Left ventricle myocardium superior (tissue), 1 donor: ENCODE measurements at places on chromosomes 7 and 10.
A peak's percentile ranks its signal among the peaks of the same experiment; 100 is the strongest.

- peak; percentile 53 for DNase-seq
These were observed 248.8 kb upstream of the PTN start for GRCh38 chr7:137592232-137592896.

DNA sequence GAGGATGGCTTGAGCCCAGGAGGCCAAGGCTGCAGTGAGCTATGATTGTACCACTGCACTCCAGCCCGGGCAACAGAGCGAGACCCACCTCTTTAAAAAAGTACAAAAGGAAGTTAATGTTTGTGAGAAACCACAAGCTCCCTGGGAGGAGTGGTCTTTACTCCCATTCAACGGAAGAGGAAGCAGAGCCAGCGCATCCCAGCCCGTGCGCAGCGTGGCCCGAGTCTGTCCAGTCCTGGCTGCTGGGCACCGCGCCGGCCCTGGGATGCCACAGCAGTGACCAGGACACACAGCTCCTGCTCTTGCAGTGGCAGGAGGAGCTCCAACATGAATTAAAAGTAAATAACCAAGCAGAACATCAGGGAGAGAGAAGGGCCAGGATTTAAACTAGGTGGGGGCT, 68.4 kb downstream of the ELFN1 start:
- DNase-seq: peak; percentile 28

GRCh38 chr10:79193694-79194382, 125.1 kb downstream of the ZMIZ1 start:
- DNase-seq: no peak

DNA sequence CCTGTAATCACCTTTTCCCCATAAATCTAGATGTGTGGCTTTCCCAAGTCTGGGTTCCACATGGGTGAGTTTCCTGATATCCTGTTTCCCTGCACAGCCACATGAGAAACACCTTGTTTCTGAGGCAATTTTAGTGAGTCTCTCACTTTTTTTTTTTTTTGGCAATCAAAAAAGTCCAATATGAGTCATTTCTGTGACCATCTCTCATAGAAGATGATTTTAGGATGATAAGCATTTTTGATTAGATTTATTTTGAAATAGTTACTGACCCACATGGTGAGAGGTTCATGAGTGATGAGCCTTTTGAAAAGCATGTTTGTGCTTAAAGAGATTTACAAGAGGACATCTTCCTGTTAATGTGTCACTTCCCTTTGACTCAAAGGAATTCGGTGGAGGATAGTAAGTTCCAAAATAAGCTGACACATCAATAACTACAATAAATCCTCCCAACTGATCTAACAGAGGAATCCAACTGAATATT, 464.0 kb downstream of the INHBA start:
- no peak for DNase-seq

GRCh38 chr7:122515404-122515803, 183.5 kb downstream of the RNF133 start:
- no peak for DNase-seq

DNA sequence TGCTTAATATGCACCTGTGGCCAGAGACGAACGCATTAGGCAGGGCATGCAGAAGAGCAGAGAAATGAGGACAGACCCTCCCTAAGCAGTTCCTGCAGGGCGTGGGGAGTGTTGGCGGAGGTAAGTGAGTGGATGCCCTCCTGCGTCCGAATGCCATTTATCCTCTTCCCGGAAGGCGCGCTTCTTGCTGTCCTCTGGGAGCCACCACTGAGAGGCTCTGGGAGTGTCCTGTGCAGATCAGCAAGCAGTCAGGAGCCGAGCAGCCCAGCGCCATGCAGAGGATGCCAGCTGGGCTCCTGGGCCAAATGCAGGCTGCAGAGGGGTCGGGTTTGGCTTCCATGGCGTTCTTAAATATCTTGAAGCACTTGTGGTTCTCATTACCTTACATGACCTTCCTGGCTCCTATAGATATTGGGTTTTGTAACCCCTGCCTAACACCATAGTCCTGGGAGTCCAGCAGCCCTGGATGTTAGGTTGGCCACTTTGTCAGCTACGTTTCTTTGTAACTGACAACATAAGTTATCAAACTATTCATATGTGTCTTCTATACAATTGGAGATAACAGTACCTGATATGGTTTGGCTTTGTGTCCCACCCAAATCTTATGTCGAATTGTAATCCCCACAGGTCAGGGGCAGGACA, 30.0 kb upstream of the SLIT1 start:
- no peak for DNase-seq

GRCh38 chr10:10368951-10369576, 648.6 kb upstream of the CELF2 start:
- no peak for DNase-seq

DNA sequence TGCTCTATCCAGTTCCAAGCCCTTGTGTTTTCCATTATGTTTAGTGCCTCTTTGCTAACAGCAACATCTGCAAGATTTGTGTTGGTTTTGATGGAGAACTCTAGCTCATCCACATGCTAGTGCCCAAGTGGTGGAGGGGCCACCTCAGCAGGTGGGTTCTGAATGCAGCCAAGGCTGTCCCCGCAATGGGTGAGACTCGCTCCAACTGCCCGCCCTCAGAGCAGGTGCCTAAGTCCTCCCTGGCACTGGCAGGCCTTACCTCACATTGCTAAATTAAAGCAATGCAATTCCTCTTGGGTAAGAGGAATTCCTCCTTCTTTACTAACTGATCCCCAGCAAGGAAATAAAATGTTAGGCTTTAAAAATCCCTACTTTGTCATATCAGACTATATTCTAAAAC, 146.8 kb downstream of the ADCY1 start:
- DNase-seq: no peak

DNA sequence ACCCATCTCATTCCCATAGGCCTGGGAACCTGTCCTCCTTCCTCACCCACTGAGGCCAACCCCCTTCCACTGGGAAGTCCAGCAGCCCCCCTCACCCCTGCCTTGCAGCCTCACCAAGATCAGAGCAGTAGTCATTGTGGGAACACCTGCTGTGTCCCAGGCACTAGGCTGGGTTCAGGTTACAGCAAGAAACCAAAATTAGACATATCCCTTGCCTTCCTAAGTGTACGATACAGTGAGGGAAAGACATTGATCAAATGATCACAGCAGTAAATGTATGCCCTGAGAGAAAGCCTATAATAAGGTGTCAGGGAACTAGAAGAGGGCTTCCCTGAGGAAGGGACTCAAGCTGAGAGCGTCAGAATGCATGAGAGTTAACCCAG, 17.0 kb upstream of the C10orf105 start:
- DNase-seq: no peak

DNA sequence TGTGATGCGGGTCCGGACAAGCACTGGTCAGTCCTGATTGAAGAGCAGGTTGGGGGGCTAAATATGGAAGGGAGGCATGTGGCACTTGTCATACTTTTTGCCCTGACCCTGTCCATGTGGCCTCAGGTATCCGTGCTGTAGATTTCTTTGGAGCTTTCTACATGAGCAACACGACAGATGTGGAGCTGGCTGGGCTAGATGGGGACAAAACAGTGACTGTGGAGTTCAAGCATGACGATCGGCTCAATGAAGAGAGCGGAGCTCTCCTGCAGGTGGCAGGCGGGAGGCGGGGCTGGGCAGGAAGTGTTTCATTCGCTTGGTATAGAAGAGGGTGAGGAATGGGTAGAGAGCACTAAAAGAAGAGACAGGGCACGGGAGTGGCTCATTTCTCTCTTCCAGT, 13.0 kb upstream of the CHCHD1 start:
- no peak for DNase-seq

GRCh38 chr7:157793973-157794745, 457.4 kb downstream of the DNAJB6 start:
- no peak for DNase-seq

DNA sequence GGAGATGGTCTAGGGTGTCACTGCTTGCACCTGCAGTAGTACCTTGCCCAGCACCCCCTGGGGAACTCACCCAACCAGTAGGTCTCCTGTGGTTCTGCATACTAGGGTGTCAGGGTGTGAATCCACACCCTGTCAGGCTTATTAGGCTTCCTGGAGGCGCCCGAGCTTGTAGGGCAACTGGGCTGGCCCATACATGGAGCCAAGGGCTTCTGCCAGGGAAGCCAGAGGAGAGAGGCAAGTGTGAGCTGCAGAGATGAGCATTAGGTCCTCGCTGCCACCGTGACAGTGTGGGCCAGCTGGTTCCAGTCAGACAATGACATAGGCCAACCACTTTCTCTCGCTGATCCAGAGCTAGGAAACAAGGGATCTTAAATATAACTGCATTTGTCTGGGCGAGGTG, 11.2 kb downstream of the MXI1 start:
- no peak for DNase-seq

DNA sequence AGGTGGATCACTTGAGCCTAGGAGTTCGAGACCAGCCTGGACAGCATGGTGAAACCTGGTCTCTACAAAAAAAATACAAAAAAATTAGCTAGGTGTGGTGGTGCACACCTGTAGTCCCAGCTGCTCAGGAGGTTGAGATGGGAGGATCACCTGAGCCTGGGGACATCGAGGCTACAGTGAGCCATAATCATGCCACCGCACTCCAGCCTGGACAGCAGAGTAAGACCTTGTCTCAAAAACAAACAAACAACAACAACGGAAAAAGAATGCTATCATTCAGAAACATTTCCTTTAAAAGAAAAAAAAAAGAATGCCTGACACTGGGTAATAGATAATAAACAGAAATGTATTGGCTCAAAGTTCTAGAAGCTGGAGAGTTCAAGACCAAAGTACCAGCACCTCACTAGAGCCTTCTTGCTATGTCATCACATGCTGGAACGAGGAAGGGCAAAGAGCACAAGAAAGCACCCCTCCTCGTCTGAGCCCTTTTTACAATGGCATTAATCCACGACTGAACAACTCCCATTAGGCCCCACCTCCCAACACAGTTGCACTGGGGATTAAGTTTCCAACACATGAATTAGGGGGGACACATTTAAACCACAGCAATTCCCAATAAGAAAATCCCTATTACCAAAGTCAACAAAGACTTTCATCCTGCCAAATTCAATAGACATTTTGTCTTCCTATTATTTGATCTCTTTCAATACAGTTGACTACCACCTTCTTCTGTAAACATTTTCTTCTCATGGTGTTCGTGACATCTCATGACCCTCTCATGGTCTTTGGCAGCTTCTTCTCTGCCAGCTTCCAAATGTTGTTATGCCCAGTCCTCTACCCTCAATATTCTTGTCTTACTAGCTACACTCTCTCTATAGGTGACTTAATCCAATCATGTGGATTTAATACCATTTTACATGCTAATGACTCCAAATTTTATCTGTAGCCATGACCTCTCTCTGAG, 20.0 kb downstream of the AKR1D1 start:
- no peak for DNase-seq

DNA sequence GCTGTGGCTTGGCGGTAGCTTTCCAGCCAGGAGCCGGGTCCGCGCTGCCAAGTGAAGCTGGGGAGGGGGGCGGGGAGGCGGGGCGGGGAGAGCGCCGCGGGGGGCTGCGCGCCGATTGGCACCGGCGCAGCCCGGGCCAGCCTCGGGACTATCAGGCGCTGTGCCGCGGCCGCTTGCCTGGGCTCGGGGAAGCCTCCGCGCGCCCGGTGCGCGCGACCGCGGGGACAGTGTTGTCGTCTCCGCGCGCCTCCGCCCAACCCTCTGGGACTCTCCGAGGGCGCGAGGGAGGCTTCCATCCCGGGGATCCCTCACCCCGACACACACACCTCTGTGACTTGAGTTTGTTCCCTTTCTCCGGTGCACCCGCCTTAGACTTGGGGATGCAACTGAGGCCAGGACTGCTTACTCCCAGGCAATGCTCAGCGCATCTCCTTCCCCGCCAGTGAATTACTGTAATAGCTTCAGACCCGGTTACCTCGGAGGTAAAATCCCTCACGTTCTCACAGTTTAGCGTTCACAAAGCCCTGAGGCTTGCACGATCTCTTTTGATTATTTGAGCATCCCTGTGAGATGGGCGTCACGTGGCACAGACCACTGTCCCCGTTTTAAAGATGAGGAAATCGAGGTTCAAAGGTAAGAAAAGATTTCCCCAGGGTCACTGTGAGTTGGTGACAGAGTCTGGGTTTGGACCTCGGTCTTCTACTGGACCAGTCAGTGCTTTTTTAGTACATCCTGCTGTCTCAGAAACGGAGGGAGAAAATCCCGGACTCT, at the start of gene NKX1-2:
TSS of gene NKX1-2 (minus strand) at position 24 of the 771 bp plus-strand sequence. CDS start 92 bp downstream, outside the sequence.
- no peak for DNase-seq

DNA sequence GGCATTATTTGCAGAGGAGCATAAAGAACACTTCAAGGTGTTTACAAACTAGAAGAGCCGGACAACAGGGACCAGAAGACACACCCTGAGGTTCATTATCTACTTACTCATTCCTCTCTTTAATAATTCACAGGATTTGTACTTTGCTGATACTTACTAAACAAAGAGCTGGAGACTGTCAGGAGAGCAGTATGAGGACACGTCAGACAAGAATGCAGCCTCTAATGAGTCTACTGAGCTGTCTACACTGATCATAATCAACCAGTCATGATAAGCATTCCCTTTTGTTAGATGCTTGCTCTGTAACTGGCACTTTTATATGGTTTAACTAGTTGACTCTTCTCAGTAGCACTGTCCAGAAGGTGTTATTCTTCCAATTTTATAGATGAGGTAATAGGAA, 243.3 kb upstream of the CDC14C start:
- no peak for DNase-seq

GRCh38 chr10:95531058-95531809, 29.9 kb downstream of the SORBS1 start:
- DNase-seq: no peak

DNA sequence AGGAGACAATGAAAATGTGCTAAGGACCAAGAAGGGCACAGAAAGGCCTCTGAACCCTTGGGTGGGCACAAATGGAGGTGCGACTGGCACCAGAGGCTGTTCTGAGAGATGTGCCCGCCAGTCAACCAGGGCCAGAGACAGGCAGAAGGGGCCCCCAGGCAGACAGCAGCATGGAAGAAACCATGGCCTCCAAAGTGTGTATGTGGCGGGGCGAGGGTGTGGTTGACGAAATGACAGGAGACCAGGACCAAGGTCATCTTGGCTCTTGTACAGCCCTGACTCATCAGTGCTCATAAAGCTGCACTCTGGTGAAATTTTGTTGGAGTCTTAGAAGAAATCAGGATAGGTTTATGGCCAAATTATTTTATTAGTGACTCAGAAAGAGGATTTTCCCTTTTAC, 4.0 kb upstream of the MRPS24 start:
- peak; percentile 58 for DNase-seq

- DNase-seq: no peak
These were observed 6.3 kb upstream of the LIPF start for GRCh38 chr10:88657901-88658300.
